Left ventricle myocardium inferior (tissue), 1 donor: ENCODE measurements at places on chromosomes 13 and 19. TPM values are rescaled to one million over a fixed set of nuclear protein-coding genes. Genes with fewer than 3 reads are reported as not detected.

Gene WDR88
- total RNA-seq: not detected

Gene FSD1
- not detected for total RNA-seq

Gene KLK13
- not detected for total RNA-seq

Gene KIRREL2
- not detected for total RNA-seq

Gene COL4A2
- 117 TPM for total RNA-seq

Gene MYH14
- 115 TPM for total RNA-seq

Gene PDX1
- total RNA-seq: not detected

Gene MRPL57
- total RNA-seq: 24.6 TPM

Gene ING1
- 6.9 TPM for total RNA-seq

Gene PRMT1
- total RNA-seq: 112 TPM

Gene CEACAM19
- total RNA-seq: 2.2 TPM

Gene PSG7
- total RNA-seq: not detected

Gene FBXO27
- 20.9 TPM for total RNA-seq

Gene LRRC8E
- total RNA-seq: 0.44 TPM

Gene JUNB
- total RNA-seq: 26.7 TPM

Gene PNMA8B
- total RNA-seq: 0.55 TPM

Gene LHB
- total RNA-seq: not detected

Gene ZNF415
- total RNA-seq: 21.0 TPM

Gene PPFIA3
- 5.7 TPM for total RNA-seq

Gene CFAP97D2
- total RNA-seq: not detected

Gene OLFM4
- total RNA-seq: 0.55 TPM

Gene FBXL3
- 25.0 TPM for total RNA-seq

Gene ATP4A
- total RNA-seq: not detected

Gene TNFSF9
- 0.38 TPM for total RNA-seq

Gene KIR3DL1
- not detected for total RNA-seq

Gene PSPN
- 1.2 TPM for total RNA-seq

Gene TMEM221
- total RNA-seq: 0.14 TPM

Gene ZNF682
- total RNA-seq: 6.4 TPM

Gene KCNK6
- 4.2 TPM for total RNA-seq

Gene SLC6A16
- 1.1 TPM for total RNA-seq

Gene RXFP2
- not detected for total RNA-seq

Gene IZUMO4
- total RNA-seq: 2.8 TPM

Gene SPRY2
- total RNA-seq: 34.6 TPM

Gene ZNF534
- total RNA-seq: 0.44 TPM

Gene ISYNA1
- total RNA-seq: 24.1 TPM

Gene LILRA1
- total RNA-seq: 0.22 TPM

Gene PRTN3
- total RNA-seq: not detected

Gene TEX26
- not detected for total RNA-seq

Gene CYP4F8
- total RNA-seq: not detected

Gene KIR2DL1
- not detected for total RNA-seq

Gene ICAM4
- 0.36 TPM for total RNA-seq

Gene PSG2
- total RNA-seq: not detected

Gene ZNF324B
- 3.1 TPM for total RNA-seq

Gene N4BP2L2
- 131 TPM for total RNA-seq

Gene JAK3
- 1.7 TPM for total RNA-seq

Gene NLRP9
- not detected for total RNA-seq

Gene CYP2B6
- not detected for total RNA-seq

Gene PEAK3
- 0.77 TPM for total RNA-seq

Gene FXYD3
- 1.1 TPM for total RNA-seq

Gene BRSK1
- total RNA-seq: 3.0 TPM

Gene SYNGR4
- not detected for total RNA-seq

Gene ZNF585A
- 11.4 TPM for total RNA-seq

Gene IRGC
- not detected for total RNA-seq

Gene SMAD9
- 4.2 TPM for total RNA-seq

Gene TMEM255B
- 7.7 TPM for total RNA-seq

Gene KLK14
- 1.6 TPM for total RNA-seq

Gene WIZ
- 25.3 TPM for total RNA-seq

Gene WDR62
- 17.7 TPM for total RNA-seq

Gene GRK1
- 0.85 TPM for total RNA-seq

Gene ZNF230
- 3.5 TPM for total RNA-seq
